GM12878 (cell line): ENCODE measurements at places on chromosomes 3 and 15. TPM values are rescaled to one million over a fixed set of nuclear protein-coding genes. Genes with fewer than 3 reads are reported as not detected.

PROK2 gene
- not detected in 2 replicates for total RNA-seq

IL17RD gene
- total RNA-seq, result 0.05 and 0.08 TPM in 2 replicates

DNA sequence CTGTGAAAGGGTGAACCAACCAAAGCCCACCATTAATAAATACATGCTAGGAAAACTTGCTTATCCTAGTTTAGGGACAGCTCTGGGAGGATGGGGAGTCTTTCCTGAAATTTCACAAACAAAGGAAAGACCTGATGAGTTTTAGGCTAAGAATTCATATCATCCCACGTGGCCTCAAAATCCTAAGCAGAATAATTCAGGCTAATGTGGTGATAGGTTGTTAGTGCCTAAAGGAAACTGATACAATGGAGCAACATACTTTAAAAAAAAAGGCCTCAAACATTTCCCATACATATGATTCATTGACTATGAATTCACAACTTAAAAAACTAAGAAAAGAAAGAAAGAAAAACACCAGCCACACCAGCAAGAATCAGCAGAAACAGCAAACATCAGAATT, 126.9 kb upstream of the CNTN4 start:
- no peaks in the 10 kb centered on the region for H3K36me3 ChIP-seq
- no peaks in the 10 kb centered on the region for H3K4me1 ChIP-seq
- no peak for DNase-seq
- no peak overlapping the region for H3K4me3 ChIP-seq
- H3K27me3 ChIP-seq, result no peaks in the 10 kb centered on the region

CATSPER2 gene
- 2.3 and 4.3 TPM in 2 replicates for total RNA-seq

DNA sequence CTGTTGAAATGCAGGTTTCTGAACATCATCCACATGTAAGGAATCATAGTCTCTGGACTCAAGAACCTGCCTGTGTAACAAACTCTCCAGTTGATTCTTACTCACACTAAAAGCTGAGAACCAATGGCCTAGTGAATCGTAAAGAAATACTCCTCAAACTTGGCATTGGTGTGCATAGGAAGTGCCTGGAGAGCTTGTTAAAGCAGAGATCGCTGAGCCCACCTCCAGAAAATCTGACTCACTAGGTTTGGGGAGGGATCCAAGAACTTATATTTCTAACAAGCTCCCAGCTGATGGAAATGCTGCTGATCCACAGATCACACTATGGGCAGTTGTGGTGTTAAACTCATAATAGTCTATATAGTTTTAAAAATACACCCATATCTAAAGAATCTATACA, 55.8 kb upstream of the LMCD1 start:
- no peak overlapping the region for H3K4me3 ChIP-seq
- no peaks in the 10 kb centered on the region for H3K4me1 ChIP-seq
- no peak overlapping the region for H3K27ac ChIP-seq
- DNase-seq, result no peak
